ENCODE measurements at places on chromosomes 7 and 10.

- no peak for DNase-seq
Observed at GRCh38 chr10:27601946-27602538, 97.9 kb downstream of the RAB18 start.

DNA sequence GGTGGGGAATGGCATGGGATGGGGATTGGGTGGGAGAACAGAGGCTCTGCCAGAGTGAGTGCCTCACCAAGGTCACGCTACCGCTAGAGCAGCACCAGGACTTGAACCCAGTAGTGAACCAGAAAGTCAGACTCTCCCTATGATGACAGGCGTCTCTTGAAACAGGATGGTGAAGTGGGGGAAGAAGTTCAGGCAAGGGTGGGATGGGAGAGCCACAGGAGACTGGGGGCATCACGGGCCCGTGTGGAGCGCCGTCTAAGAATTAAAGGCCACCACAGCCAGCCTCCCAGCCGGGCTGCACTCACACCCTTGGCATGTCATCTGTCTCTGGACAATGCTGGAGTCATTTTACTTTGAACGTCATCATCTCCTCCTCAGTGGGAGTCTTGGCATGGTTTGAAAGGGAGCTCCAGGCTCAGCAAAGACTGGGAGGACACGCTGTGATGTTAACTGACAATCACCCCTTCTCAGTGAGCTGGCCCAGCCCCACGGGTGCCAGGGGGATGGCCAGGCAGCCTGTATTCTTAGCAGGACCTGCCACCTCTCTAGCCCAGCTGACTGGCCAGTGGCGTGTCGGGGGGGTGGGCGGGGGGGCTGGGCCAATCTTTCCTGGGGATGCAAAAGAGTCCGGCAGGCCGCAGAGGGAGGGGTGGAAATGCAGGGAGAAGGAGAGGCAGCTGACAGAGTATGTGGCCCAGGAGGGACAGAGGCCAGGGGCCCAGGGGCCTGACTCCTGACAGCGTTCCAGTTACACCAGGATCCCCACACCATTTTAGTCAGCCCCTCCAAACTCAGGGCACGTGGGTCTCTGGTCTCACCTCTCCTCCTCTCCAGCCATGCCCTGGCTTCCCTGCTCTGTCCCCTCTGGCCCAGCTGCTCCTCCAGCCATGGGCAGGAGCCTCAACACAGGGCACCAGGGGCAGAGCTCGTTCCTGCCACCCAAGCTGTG lies 96.2 kb downstream of the VOPP1 start:
- no peak for DNase-seq

DNA sequence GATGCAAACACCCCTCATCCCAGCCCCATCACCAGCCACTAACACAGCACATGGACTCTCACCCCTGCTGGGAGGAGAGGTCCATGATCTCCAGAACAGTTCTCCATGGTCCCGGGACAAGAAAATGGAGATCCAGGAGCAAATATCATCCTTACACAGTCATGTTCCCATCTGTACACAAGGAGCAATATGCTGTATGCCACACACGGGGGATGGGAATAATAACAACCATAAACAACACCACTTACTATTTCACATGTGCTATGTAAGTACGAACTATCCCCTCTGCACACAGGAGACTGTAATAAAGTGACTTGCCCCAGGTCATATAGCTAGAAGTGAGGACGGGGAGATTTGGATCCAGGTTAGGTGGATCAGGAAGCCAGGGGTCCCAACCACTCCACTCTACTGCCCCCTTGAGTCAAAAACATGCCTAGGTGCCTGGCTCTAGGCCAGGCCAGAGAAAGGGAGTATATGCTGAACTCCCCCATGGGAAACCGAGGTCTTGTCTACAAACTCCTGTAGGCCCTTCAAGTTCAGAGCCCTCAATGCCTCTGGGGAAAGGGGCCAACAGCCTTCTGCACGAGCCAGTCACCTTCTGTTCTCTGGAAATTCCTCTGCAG lies 34.1 kb downstream of the LRRC20 start:
- DNase-seq, result no peak

DNA sequence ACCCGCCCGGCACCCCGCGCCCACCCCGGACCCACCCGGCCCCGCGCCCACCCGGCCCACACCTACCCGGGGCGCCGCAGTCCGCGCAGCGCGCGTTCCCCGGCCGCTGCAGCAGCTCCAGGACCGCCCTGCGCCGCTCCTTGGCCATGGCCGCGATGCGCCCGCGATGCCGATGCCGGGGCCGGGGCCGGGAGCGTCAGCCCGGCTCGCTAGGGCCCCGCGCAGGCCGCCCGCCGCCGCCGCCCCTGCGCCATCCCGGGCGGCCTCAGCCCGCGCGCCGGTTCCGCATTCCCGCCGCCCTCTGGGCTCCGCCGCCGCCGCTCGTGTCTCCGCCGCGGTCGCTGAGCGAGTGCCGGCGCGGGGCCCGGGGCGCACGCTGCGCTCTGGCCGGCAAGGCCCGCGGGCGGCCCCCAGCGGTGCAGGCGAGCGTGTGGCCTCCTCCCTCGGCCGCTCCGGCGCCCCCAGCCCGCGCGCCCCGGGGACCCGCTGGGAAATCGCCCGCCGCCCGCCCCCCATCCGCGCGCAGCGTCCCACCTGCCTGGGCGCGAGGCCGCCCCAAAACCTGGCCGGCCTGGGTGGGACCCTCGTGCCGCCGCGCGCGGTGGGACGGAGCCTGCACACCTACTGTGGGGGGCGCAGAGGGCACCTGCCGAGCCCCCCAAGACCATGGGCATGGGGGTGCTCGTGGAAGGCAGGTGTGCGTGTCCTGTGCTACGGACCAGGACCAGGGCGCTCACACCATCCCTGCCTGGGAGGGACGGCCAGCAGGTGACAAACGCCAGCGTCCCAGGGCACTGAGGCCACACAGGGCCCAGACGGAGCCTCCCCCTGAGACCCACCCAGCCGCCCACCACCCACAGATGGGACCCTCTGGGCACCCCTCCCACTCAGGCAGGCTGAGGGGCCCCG lies at the start of gene ADAP1:
Gene ADAP1, minus strand, starts transcription at position 351 of the 909 bp plus-strand sequence. Its CDS starts 203 bp downstream, at position 148.
- no peak for DNase-seq

DNA sequence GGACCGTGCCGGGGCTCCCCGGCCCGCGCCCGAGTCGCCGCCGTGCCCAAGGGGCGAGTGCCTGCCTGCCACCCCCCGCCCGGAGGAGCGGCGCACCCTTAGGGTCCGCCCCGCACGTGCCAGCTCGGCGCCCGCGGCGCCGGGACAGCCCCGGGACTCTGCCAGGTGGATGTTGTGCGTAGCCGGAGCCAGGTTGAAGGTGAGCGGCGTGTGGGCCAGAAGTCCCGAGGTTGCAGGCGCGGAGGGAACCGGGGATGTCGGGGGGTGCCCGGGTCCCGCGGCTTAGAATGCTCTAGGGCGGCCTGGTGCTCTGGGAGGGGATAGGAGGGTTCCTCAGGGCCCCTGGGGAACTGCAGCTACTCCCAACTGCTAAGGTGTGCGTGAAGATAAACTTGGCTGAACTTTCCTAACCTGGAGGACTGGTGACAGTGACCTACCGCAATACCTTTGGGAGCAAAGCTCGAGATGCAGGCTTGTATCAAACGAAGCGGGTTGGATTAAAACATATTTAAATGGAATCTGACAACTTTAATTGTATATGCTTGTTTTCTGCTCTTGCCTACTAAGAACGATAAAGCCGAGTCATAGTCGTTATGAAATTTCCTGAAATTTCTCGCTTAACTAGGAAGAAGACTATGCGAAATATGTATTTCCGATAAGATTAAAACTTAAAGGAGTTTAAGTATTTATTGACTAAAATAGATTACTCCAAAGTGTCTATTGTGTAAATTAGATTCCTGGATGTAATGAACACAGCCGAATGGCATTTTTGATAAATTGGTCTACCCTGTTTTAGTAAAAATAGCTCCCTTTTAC lies at the start of gene CUX1:
Gene CUX1, plus strand, starts transcription at position 156 of the 816 bp plus-strand sequence. Its CDS starts 14 bp downstream, at position 170.
- peak; percentile 37 for DNase-seq

DNA sequence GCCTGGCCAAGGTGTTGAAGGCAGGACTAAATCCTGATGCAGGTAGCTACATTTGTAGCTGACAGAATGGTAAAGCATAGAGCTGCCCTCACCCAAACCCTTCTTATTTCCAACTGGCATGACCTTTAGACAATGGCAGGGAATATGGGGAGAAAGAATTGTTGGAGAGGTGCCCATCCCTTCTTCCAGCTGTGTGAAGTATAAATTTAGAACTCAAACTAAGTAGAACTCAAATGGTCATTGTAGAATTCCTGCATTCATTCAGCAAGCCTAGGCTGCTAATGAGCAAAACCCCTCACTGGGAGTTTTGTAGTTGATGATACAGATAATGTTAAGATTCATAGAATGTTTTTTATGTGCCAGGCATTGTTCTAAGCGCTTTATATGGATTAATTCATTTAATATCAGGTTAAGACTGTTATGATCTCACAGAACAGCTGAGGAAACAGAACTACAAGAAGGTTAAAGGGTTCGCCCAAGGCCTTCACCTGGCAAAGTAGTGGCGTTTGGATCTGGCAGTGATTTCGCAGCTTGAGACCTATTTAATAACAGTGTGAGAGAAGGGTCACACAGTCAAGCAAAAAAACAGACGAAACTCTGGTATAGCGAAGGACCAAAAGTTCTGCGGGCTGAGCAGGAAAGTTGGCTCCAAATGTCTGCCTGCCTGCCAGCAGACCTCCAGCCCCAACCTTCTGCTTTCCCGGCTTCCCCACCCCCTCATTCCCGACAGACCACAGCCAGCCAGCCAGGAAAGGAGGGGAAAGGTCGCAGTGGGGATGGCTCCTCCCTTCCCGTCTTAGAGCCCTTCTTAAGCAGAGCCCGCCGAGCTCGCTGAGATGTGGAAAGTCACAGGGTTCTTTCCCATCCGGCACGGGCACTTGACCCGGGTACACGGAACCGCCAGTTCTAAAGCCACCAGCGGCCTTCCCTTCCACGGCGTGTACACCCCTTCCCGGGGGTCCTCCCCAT lies 1.6 kb upstream of the HILPDA start:
- no peak for DNase-seq

- peak; percentile 48 for DNase-seq
Observed at GRCh38 chr10:100729862-100730724, 15.3 kb upstream of the PAX2 start.

- no peak for DNase-seq
Observed at GRCh38 chr7:27955011-27955410, 215.0 kb downstream of the TAX1BP1 start.

DNA sequence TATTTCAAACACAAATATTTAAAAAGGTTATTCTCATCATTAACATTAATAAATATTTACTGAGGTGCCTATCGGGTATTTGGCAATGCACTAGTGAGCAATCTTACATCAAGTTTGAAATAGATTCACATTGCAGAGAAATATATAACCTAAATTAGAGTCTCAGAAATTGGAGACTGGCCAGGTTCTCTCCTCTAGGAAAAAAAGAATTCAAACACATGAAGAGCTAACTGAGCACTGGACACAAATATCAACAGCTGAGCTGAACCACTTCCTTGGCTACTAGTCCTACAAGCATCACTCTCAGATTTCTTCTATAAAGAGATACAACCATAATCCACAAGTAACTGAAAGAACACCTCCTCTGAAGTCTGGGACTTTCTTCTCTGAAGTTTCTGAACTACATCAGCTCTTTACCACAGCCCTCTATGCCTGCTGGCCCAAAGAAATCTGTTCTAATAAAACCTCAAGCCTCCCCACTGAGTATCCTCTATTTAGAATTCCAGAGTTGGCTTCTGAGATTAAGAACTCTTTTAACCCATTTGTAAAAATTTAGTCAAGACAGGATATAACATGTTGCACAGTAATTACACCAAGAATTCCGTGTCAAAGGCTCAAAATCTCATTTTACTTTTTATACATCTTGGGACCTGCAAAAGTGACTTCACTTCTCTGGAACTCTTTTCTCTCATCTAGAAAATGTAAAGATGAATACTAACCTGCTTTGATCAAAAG lies 45.2 kb downstream of the MTERF1 start:
- no peak for DNase-seq

GRCh38 chr7:34845666-34846361 lies 187.8 kb downstream of the NPSR1 start:
- DNase-seq, result no peak

GRCh38 chr10:121838931-121839330 lies 88.9 kb downstream of the ATE1 start:
- DNase-seq, result no peak

GRCh38 chr10:17835688-17836087 lies 26.5 kb downstream of the MRC1 start:
- peak; percentile 74 for DNase-seq

- peak; percentile 85 for DNase-seq
Observed at GRCh38 chr10:50739618-50740292, at the start of gene ASAH2B. Gene ASAH2B (plus strand): TSS chr10:50739936. CDS start chr10:50745131, 5,195 bp downstream.

DNA sequence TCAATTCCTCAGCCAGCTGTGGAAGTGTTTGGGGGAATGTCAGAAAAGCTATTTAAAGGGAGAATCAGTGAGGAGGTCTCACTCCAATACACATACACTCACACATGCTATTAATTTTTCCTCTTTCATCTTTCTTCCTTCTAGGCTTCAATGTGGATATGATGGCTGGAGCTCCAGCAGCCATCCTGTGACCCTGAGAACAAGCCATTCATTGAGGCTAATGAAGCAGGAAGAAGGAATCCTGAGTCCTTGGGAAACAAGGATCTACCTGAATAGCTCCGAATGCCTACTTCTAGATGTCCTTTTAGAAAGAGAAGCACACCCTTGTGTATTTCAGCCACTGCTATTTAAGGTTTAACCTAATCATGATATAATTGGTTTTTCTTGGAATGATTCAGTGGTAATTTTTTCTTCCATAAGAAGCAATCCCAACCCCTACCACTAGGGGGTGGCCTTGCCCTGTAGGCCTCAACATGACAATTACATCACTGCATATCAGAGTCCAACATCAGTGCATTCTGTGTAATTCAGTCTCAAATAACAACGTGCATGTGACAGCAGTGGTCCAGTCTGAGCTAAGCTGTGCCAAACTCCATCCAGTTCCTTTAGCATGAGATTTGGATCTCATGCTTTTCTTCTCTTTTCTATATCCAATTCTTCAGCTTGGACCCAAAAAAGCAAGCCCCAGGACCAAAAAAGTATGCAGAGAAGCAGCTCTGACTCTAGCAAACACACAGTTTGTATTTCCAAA lies 85.3 kb upstream of the ANKRD1 start:
- DNase-seq, result peak; percentile 40

- no peak for DNase-seq
Observed at GRCh38 chr7:151552352-151553028, 32.8 kb upstream of the RHEB start.

- DNase-seq, result no peak
Observed at GRCh38 chr7:28939844-28940544, 18.1 kb downstream of the TRIL start.

GRCh38 chr7:116524609-116525297 lies at the start of gene CAV1:
Gene CAV1 (plus strand): TSS chr7:116525036. CDS start chr7:116525063, 27 bp downstream.
- DNase-seq, result peak; percentile 93

DNA sequence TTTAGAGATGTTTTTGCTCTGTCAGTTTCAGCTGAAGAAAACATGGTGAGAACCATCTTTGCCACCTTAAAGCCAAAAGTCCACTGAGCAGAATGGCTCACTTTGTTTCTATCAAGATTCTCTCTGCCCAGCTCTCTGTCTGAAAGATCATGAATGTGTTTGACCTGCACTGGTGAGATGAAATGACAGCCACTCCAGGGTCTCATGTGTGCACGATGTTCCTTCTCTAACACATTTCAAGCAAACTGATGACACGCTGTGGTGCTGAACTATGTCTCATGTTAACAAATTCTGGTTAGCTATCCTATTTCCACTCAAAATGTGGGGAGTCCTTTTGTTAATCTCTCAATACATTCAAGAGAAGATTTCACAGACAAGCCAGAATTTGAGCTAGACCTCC lies 260.6 kb downstream of the GLI3 start:
- DNase-seq, result no peak

GRCh38 chr7:26777385-26777784 lies 87.0 kb downstream of the SKAP2 start:
- DNase-seq, result no peak

GRCh38 chr10:85430991-85431390 lies 935.6 kb downstream of the GRID1 start:
- DNase-seq, result no peak

Data from Caki2 (cell line).